ENCODE measurements at places on chromosomes 1 and 21.

- no peak for DNase-seq
These were observed 3.4 kb downstream of the CTSK start for GRCh38 chr1:150804671-150805070.

DNA sequence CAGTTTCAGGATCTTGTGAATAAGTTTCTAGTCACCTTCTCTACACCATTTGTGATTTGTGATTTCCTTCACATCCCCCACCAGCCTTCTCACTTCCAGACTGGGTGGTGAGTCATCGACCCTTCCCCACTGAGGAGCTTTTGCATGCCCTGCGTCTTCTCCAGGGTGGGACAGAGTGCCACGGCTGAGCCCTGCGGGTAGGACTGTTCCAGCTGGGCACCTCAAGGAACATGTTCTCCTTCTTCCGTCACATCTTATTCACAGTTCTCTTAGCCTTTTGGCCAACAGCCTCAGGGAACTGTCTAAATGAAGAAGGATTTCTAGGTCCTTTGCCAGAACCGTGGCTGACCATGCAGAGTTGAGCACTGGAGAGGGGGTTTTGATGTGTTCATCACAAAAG is 116.5 kb downstream of the TMEM53 start:
- no peak for DNase-seq

DNA sequence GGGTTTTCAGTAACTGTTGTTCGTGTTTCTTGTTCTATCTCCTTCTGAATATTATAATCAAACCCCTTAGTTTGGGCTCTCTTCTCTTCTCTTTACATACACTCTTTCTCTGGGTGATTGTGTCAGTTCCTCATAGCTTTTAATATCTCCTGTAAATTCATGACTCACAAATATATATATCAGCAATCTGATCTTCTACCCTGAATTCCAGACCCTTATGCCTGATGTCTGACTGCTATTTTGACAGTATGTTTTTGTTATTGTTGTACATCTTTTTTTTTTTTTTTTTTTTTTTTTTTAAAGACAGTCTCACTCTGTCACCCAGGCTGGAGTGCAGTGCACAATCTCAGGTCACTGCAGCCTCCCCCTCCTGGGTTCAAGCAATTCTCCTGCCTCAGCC is 70.8 kb upstream of the MPC2 start:
- no peak for DNase-seq

DNA sequence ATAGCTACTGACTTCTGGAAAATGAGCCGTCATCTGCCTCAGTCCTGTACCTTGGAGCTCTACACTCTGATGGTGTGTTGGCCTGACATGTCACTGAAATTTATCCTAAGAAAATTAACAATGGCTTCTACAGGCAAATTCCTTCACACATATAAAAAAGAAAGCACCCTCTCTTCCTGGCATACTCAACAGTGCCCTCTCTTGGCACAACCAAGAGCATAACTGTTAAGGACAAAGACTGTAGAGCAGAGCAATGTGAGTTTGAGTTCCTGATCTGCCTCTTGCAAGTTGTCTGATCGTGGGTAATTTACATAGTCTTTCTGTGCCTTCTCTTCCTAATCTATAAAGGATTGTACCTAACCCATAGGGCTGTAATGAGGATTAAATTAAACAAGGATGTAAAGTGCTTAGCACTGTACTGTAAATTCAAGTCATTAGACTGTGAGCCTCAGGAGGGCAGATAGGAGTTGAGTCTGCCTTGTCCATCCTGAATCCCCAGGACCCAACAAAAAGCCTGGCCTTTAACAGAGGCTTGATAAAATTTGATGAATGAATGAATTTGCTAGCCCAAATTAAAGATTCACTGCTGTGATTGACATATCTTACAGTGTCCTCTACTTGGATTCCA is 83.5 kb downstream of the SYF2 start:
- DNase-seq = no peak

DNA sequence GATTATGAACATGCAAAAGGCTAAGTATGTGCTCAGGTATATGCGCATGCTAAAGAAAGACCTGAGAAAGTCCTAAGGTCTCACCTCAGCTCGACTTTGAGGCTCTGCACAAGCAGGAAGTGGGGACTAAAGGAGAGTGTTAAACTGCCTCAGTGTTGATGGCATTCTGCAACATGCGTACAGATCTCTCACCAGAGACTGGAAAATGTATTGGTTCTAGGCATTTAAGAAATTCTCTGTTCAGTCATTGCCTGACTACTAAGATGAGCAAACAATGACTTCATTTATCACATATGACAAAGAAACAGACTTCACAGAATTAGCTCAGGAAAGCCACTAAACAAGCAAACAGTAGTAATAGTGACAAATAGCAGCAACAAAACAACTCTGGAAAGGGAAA is 90.8 kb downstream of the USH2A start:
- no peak for DNase-seq

DNA sequence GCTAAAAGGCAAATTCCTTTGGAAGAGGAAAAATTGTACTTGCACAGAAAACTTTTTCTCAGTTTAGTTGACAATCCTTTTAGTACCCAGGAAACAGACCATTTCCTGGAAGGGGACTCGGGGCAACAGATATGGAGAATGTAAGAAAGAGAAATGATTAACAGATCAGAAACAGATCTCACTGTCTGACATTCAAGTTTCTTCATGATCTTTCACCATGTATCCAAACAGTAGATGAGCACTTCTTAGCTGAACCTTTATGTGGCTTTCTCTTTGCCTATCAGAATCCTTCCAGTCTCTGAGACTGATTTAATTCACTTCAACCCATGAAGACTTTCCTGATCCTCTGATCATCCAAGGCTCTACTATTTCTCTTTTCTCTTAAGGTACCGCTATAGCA is 2.7 kb downstream of the TTLL7 start:
- no peak for DNase-seq

- DNase-seq = no peak
These were observed 3.3 kb downstream of the USP24 start for GRCh38 chr1:55211863-55212262.

DNA sequence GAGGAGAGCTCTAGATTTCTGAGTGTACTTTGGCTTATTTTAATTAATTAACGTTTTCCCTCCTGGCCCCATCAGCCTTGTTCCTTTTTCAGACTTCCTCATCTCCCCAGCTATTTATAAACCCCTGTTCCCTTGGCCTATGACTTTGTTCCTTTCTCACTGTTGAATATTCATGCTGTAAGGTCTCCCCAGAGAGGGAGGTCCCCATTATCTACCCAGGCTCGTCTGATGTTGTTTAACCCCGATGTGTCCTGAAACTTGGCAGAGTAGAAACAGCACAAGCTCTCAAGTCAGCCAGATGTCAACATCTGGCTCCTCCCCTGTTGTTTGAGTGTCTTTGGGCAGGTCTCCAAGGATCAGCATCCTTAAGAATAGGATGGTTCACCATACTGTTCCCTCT is 153.6 kb downstream of the HIVEP3 start:
- no peak for DNase-seq

DNA sequence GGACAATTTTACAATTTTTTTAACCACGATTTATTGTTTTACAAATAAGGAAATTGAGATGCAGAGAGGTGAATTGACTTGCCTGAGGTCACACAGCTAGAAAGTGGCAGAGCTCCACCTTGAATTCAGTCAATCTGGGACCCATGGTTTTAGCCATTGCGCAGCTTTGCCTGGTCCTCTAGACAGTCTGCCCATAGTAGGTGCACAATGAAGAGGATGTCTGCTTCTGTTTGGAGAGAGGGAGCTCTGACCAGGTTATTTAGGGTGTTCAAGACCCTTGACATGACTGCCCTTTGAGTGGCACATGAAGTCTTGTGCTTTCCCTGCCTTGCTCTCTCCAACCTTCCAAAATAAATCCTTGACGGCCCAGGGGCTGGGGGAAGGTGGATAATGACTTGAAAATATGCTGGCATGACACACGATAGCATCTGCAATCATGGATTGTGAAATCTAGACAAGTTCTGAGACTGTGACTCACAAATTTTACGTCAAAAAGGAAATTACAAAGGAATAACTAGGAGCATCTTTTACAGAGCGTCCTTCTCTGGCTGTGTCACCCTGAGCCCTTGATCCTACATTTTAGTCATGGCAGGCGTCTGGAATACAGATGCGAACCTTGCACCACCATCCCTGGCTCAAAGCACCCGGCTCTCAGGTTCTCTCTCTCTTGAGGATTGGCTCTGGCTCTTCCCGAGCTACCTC is 26.2 kb upstream of the ID3 start:
- DNase-seq = no peak

- no peak for DNase-seq
These were observed 5.0 kb upstream of the DUSP23 start for GRCh38 chr1:159775716-159776115.

DNA sequence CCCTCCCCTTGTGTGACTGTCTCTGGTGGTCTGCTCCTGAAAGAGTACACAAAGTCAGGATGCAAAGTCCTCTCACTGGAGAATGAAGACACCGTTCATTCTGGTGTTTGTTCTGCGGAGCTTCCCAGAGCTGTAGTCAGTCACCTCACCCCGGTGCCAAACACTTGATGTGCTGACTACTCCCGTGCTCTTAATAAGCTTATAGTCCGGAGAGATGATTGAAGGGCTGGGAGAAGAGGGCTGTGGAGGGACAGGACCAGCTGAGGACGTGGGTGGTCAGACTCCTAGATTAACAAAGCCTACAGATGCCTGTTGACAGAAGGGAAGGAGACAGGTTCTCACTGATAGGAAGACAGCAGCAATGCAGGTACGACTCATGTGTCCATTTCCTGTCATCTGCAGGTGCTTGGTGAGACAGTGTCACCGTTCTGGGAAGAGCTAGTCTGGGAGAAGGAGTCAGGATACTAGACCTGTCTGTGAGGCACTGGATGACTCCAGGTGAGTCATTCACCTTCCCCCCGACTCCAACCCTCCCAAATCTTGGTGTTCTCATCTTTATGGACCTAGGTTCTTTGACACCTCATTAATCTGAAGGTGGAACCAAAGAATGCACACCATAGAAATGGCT is 40.4 kb upstream of the LRRN2 start:
- no peak for DNase-seq

GRCh38 chr1:22104865-22105437 is 37.9 kb downstream of the WNT4 start:
- DNase-seq = no peak

DNA sequence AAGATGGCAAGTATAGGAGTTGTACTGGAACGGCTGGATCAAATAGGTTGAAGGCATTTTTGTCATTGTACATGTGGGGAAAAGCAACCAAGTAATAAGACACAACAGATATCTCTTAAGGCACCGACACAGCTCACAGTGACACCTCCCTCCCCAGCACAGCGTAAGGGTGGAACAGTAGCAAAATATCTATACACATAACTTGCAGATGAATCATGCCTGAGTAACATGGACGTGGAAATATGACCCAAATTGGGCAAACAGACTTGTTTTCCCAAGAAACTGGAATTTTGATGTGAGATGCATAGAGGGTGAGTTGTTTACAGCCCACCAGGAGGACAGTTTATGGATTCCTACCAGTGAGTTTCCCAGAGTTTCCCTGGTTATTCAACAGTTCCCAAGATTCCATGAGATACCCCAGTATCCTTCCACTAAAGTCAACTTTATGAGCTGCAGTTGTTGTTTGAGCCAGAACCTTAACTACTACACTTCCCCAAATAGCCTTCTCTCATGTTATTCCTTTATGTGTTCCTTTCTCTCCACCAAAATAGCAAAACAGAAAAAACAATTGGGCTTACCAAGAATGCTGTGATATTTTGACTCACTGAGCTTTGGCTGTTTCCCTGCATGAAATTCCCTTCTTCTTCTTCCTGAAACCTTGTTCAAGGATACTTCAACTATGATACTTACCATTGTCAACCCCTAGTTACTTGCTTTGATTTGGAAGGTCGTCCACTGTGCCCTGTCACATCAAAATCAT is 7.1 kb upstream of the DR1 start:
- no peak for DNase-seq
